ENCODE measurements at places on chromosomes 16 and 17.

GRCh38 chr16:54932021-54932660, 1.5 kb downstream of the IRX5 start:
- no peak for DNase-seq

- DNase-seq, result no peak
These were observed 34.4 kb upstream of the MNT start for GRCh38 chr17:2435181-2435741.

DNA sequence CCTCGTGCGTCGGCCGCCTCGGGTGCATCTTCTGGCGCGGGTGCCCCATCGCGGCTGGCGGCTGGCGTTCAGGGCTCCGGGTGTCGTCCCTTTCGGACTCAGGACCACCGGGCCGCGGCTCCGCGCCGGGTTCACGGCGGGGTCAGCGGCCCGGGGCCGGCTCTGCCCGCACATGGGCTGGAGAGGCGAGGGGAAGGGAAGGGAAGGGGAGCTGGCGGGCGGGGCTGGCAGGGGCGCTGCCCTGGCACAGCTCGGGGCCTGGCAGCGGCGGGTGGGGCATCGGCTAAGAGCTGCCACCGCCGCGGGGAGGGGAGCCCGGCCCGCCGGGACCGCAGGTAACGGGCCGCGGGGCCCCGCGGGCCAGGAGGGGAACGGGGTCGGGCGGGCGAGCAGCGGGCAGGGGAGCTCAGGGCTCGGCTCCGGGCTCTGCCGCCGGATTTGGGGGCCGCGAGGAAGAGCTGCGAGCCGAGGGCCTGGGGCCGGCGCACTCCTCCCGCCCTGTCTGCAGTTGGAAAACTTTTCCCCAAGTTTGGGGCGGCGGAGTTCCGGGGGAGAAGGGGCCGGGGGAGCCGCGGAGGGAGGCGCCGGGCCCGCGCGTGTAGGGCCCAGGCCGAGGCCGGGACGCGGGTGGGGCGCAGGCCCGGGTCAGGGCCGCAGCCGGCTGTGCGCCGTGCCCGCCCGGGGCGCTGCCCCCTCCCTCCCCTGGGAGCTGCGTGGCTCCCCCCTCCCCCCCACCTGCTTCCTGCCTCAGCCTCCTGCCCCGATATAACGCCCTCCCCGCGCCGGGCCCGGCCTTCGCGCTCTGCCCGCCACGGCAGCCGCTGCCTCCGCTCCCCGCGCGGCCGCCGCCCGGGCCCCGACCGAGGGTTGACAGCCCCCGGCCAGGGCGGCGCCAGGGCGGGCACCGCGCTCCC, 646 bp downstream of the HIC1 start:
- no peak for DNase-seq

DNA sequence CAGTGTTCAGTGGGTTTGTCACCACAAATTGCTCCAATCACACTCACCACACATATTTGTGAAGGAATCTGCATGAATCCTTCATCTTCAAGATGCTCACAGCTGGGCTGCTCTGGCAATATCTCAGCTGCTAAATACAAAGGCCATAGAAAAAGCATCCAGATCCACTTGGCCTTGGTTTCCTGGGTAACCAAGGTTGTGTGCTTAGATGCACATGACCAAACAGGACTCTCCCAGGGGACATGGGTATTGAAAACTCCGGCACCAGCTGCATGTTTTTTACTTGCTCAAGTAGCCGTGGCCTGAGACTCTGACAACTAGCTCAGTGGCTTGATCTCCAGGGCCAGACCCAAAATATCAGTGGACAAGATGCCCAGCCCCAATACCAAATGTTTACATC, 131.3 kb downstream of the CBLN1 start:
- DNase-seq, result no peak

DNA sequence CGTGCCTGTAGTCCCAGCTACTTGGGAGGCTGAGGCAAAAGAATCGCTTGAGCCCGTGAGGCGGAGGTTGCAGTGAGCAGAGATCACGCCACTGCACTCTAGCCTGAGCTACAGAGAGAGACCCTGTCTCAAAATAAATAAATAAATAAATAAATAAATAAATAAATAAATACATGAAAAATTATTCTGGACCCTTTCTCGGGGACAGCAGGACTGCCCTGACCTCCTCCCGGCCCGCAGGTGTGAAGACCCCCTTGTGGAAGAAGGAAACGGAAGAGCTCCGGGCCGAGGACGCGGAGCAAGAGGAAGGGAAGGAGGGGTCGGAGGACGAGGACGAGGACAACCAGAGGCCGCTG, 3.1 kb downstream of the C17orf50 start:
- no peak for DNase-seq

DNA sequence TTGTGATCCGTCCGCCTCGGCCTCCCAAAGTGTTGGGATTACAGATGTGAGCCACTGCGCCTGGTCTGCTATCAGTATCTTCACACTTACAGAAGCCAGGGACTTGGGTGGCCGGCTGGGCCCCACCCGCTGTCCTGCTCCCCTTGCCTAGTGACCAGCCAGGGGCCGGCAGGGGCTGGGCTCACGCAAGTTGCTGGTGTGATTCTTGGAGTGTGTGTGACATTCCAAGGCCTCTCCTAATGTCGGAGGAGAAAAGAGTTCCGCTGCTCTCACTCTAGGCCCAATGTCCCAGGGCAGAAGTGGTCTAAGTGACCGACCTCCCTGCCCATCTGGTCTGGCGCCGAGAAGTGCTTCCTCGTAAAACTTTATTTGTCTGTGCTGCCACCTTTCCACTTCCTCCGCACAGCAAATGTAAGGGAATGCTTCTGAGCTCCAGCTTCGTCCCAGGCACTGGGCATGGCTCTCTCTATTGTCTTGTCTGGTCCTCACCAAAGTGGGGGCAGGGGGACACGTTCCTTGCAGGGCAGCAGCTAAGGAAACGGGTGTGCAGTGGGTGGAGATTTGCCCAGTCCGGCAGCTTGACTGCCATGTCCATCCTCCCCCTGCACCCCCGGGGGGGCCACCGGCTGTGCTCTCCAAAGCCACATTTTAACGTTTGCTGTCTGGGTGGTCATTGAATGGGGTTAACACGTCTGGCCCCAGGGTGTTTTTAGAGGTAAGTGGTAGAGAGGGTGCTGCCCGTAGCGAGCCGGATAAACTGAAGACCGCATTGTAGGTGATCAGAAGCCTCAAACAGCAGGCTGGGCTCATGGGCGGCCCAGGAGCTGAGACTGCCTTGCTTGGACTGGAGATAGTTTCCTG, 7.8 kb upstream of the GSE1 start:
- no peak for DNase-seq

DNA sequence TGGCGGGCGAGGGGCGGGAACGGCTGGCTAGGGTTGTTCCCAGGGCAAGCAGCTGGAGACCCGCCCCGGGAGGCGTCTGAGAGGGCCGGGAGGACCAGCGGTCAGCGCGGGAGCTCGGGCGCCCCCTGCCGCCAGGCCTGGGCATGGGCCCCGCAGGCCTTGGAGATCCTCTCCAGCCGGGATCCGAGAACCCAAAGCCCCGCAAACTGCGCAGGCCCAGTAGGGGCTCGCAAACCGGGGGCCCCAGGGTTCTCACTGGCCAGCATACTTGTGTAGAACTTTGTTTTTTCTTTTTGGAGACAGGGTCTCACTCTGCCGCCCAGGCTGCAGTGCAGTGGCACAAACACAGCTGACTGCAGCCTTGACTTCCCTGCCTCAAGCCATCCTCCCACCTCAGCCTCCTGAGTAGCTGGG, 20.8 kb upstream of the ZNF423 start:
- DNase-seq, result peak; percentile 45

DNA sequence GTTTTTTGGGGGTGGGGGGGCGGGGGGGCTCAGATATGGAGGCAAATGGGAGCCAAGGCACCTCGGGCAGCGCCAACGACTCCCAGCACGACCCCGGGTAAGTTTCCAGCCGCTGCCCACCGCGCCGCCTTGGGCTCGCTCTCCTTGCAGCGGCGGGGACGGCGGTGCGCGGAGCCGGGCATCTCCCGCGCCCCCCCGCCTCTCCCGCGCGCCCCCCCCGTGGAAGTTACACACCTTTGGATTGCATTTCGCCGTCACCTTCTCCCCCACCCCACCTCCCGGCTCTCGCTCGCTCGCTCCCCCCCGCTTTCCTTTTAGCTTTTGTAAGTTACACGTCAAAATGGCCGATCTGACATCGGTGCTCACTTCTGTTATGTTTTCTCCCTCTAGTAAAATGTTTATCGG, 387 bp downstream of the MSI2 start:
- no peak for DNase-seq

GRCh38 chr17:83200231-83200699, 120.9 kb downstream of the METRNL start:
- peak; percentile 83 for DNase-seq

GRCh38 chr16:1930338-1930720, 12.1 kb upstream of the HS3ST6 start:
- DNase-seq, result no peak

GRCh38 chr17:49755663-49756283, 8.2 kb downstream of the FAM117A start:
- no peak for DNase-seq

DNA sequence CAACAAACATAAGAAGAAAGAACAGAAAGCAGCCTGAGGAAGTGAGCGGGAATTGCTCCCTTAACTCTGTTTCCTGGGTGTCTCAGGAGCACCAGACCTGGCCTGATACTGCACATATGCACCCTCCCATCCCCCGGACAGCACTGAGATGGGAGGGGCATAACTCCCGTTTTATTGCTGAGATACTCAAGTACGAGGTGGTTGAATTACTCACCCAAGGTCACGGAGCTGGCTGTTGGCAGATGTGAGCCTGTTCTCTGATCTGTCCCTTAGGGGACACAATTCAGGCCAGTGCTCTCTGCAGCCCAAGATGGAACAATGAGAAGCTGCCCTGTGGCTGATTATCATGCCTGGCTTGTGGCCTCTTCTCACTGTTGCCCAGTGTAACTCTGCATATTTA, 9.1 kb upstream of the MED9 start:
- DNase-seq, result no peak

GRCh38 chr17:43043307-43043706, 18.3 kb downstream of the RND2 start:
- no peak for DNase-seq

DNA sequence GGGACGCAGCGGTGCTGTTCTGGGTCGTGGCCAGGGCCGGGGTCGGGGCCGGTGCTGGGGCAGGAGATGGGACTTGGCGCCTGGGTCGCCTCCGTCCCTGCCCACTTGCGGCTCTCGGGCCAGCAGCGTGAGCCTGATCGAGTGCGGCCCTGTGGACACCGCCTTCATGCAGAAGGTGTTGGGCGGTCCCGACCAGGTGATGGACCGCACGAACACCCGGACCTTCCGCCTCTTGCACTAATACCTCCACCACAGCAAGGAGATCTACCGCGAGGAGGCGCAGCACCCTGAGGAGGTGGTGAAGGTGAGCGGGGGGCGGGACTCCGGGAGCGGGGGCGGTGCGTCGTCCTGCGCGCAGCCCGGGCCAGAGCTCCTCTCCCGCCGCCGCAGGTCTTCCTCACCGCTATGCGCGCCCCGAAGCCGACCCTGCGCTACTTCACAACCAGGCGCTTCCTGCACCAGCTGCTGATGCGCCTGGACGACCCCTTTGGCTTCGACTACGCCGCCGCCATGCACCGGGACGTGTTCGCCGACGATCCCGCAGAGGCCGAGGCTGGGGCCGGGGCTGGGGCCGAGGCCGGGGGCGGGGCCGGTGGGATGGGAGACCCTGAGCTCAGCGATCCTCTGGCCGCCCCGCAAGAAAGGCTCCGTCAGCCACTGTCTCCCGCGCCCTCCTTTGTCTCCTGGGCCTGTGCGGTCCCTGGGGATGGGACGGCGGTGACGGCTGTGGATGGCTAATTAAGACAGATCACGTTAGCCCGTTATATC, 4.5 kb upstream of the HSD17B1 start:
- DNase-seq, result no peak

- no peak for DNase-seq
These were observed 132.8 kb downstream of the PRKCA start for GRCh38 chr17:66435182-66435581.

DNA sequence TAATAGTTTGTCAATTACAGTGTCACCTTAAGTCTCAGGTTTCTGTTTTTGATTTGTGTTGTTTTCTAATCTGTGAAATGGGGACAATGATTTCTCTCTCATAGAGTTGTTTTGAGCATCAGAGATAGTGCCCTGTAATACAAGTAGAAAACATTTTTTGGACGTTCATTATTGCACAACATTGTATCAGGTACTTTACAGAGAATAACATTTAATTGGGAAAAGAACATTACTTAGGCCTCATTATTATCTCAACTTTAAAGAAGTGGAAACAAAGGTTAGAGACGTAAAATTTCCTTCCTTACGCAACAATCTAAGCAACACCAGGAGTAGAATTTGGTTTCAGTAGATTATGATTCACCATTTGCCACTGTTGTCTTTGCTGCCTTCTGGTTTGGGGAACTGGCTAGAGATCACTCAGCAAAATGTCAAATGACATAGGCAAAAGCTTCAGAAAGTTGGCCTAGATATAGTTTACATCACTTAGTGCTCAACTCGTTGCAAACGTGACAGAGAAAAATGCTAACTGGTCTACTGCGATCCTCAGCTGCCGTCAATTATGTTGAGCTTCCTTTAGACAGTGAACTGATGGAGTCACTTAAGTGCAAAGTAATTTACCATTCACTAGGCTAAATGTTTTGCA, 1026.8 kb downstream of the CDH11 start:
- DNase-seq, result no peak

GRCh38 chr16:60684002-60684401, 1352.2 kb downstream of the CDH8 start:
- no peak for DNase-seq

- DNase-seq, result peak; percentile 74
These were observed 2.5 kb downstream of the P2RX1 start for GRCh38 chr17:3913531-3914311.

DNA sequence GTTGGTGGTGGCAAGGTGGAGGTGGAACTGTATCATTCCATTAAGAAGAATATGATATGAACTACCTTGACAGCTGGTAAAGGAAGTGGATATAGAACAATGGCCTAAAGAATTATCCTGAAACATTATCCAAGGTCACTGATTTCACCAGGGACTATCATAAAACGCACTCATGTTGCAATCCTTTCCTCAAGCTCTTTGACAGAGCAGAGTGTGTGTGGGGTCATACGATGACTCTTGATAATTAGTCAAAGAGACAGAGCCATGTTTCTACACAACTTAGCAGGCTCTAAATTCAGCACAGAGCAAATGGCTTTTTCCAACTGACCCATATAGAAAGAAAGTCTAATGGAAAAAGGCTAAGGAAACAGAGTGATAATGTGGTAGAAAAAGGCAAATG, 126.4 kb upstream of the ANKFN1 start:
- no peak for DNase-seq

DNA sequence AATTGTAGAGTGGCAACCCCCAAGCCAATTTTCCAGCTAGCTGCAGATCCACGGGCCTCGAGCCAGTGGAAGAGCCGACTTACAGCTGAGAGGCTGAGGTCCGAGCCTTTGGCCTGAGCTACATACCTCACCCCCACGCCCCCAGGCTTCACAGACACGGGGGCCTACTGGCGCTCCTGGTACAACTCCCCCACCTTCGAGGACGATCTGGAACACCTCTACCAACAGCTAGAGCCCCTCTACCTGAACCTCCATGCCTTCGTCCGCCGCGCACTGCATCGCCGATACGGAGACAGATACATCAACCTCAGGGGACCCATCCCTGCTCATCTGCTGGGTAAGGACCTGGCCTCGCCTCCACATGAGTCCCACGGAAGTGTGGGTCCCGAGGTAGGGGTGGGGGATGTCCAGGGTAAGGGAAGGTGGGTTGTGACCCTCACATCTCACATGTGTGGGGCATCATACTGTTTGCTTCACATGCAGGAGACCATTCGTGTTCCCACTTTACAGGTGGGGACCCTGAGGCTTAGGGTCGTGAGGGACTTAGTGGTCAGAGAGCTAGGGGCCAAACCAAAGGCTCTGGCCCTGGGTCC, 3.4 kb downstream of the ACE start:
- no peak for DNase-seq

- peak; percentile 10 for DNase-seq
These were observed 22.5 kb upstream of the TBX2 start for GRCh38 chr17:61376931-61377838.
